ENCODE measurements at places on chromosomes 16 and 17.

GRCh38 chr17:40104594-40105486 is 4.5 kb upstream of the NR1D1 start:
- DNase-seq = no peak

DNA sequence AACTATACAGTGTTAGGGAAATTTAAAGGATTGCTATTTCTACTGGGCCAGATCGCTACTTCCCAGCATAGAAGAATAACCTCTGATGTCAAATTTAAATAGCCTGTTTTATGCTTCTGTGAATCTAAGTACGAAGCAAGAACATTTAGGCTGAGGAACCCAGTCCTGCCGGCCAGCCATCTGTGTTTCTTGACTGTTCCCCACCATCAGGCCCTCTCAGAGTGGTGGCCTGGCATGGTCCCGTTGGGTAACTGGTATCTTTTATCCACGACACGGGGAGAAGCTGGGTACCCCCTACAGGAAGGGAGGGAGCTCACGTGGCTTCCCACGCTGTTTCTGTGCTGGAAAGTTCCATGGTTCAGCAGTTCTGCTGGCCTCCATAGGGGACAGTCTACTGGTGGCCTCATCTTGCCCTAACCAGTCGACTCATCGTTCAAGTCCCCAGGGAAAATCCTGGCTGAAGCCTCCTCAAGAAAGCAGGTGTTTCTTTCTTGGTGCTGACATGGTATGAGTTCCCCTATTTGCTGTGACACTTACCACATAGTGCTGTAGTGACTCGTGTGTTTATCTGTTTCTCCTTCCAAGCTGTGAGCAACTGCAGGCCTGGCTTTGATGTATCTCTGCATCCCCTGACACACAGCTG is 201.7 kb upstream of the NLRP1 start:
- no peak for DNase-seq

- no peak for DNase-seq
Observed at GRCh38 chr17:28227316-28228108, 91.5 kb upstream of the TMEM97 start.

GRCh38 chr17:38333635-38334295 is 10.0 kb downstream of the GPR179 start:
- no peak for DNase-seq

DNA sequence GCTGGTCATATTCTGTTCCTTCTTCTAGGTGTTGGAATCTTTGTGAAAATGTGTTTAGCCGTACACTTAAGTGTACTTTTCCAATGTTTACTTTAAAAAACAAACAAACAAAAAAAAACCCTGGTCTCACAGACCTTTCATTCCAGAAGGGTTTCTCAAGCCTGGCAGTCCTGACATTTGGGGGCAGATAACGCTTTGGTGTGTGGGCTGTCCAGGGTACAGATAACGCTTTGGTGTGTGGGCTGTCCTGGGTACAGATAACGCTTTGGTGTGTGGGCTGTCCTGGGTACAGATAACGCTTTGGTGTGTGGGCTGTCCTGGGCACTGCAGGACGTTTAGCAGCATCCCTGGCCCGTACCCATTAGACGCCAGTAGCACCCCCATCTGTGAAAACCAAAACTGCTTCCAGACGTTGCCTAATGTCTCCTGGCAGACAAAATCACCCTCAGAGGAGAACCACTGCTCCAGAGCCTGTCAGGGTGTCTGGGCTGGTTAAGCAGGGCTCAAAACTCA is 15.2 kb upstream of the FLCN start:
- no peak for DNase-seq

DNA sequence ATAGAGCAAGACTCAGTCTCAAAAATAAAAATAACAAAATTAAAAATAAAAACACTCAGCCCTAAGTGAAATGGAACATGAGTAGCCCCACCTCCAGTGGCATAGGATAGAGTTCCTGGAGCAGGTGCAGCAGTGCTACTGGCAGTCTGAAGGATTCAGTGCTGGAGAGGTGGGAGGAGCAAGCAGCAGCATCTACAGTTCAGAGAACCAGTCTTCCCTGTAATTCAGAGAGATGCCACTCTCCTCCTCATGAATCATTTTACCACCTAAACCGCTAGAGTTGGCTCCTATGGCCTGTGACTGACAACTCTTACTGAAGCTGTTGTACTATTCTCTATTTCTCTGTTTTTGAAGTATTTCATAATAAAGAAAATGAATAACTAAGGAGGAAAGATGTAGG is 56.0 kb upstream of the SMURF2 start:
- no peak for DNase-seq

GRCh38 chr16:22300427-22301071 is 3.3 kb downstream of the POLR3E start:
- peak; percentile 69 for DNase-seq

GRCh38 chr17:72517413-72518158 is 396.8 kb downstream of the SOX9 start:
- DNase-seq = no peak

DNA sequence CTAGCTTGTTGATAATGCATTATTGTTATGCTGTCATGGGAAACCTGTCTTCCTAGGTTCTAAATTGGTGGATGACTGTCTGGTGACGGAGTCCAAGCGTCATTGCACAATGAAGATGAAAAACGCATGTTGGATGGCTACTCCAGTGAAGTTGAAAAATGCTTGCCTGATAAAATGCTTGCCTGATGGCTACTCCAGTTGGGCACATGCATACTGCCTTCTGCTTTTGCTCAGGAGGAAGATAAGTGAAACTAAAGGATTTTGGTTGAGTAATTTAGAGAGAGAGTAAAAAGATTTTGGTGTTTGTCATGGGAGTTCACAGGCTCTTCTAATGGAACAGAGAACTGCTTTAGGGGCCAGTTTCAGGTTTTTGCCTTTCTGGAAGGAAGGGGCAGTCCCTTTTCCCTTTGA is 118.6 kb downstream of the PRKCA start:
- DNase-seq = no peak

GRCh38 chr16:75483222-75483621 is 12.0 kb downstream of the CHST6 start:
- no peak for DNase-seq

GRCh38 chr16:73483076-73483791 is 435.3 kb upstream of the ZFHX3 start:
- no peak for DNase-seq

- DNase-seq = no peak
Observed at GRCh38 chr17:29559640-29560039, 7.2 kb downstream of the ABHD15 start.

- no peak for DNase-seq
Observed at GRCh38 chr17:47774331-47774730, 41.3 kb downstream of the TBX21 start.

DNA sequence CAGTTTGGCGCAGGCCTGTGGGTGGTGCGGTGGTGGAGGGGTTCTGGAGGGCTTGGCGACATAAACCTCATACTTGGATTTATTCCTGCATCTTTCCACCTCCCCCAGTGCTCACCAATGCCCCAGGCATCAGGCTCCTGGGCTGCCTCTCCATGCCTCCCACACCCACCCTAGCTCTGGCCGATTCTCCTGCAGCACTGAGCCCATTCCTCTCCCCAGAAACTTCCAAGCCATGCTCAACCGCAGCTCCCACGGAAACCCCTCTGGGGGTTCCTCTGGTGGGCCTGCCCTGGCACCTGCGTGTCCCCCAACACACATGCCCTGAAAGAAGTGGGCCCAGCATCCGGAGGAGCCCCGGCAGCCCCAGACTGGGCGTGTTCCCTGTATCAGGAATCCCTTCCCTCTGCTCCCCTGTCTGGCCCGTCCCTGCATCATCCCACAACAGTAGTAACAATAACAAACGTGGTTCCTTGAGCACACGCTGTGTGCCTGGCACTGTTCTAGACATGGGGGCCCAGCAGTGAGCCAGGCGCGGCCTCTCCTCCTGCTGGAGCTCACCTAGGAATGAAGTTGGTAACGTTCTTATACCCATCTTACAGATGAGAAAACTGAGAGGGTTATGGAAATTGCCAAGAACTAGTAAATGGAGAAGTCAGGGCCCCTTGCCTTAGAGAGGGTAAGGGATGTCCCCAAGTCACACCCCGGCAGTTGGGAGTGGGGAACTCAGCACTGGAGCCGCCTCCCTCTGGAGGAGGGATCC is 2.3 kb downstream of the PRSS21 start:
- no peak for DNase-seq

- no peak for DNase-seq
Observed at GRCh38 chr17:30524847-30525246, 47.6 kb downstream of the GOSR1 start.

DNA sequence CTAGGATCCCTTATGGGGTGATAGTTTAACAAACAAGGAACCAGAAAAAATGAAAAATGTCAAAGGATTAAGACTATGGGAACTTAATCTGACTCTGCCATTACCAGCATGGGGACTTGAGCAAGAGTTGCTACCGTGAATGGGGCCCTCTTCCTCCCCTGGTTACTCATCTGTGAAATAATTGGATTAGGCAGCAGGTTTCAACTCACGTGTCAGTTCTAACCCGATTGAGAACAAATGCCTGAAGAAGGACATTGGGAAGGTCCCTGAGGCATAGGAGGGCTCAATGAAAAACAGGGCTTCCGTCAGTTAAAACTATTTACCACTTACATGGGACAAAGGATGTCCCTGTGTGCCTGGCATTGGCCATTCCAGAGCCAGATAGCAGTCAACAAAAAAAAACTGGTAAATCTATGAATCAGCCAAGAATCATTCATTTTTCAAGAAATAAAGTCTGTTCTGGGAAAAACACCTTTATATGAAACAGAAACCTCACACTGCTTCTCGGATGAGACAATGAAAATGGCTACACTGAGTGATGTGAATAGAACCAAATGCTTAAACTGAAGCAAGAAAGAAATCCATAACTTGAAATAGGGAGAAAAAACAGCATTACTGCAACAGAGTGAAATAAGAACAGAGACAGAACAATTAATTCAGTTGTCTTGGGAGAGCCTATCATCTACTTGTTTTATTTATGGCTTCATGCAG is 104.3 kb downstream of the ADAMTS18 start:
- no peak for DNase-seq

- DNase-seq = no peak
Observed at GRCh38 chr17:80086081-80086480, 15.3 kb upstream of the GAA start.

- no peak for DNase-seq
Observed at GRCh38 chr17:5439446-5439764, 450 bp upstream of the C1QBP start.

DNA sequence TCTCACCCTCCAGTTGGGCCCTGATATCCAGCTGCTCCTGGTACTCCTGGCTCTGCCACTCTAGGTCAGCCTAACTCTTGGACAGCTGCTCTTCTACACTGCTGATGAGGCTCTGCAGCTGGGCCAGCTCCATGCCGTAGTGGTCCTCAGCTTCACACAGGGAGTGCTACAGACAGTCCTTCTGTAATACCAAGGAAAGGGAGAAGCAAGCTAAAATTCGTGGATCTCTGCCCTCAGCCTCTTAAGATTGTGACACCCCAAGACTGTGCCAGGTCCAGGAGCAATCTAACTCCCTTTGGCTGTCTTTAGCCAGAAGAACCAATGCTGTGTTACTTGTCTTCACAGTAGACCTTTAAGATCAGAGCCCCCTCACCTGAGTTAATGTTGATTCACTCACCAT is 7.7 kb upstream of the KRT38 start:
- no peak for DNase-seq

GRCh38 chr17:2110436-2110835 is 55.5 kb downstream of the HIC1 start:
- DNase-seq = no peak

DNA sequence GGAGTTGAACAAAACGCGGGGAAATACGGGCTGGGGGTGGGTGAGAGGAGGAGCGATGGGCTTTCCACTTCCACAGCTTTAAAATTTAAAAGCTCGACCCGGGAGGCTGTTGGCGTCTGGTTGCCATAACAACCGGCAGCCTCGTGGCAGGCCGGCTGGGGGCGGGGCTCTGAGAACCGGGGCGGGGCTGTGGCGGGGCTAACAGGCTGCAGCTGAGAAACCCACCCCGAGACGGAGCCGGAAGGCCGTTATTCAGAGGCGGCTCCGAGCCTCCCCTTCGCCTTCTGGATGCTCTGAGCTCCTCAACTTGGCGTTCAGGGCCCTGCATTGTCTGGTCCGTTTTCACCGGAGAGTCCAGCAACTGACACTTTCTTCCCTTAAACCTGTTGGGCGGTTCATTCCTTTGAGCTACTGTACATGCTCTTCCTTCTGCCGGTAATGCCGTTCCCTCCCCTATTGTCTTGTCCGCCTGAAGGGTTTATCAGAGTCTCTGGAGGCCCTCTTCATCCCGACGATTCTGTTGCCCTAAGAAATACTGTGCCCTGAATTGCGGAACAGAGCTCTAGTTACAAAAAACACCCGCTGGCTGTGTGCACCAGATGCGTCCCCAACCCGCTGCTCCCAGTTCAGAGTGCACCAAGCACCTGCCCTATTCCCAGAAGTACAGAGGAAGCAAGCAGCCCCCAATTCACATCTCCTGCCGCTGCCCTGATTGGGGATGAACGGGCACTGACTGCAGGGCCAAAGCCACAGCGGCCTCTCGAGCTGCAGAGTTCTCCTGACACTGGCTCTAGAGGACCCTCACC is 596 bp downstream of the DNAAF8 start:
- DNase-seq = peak; percentile 71

DNA sequence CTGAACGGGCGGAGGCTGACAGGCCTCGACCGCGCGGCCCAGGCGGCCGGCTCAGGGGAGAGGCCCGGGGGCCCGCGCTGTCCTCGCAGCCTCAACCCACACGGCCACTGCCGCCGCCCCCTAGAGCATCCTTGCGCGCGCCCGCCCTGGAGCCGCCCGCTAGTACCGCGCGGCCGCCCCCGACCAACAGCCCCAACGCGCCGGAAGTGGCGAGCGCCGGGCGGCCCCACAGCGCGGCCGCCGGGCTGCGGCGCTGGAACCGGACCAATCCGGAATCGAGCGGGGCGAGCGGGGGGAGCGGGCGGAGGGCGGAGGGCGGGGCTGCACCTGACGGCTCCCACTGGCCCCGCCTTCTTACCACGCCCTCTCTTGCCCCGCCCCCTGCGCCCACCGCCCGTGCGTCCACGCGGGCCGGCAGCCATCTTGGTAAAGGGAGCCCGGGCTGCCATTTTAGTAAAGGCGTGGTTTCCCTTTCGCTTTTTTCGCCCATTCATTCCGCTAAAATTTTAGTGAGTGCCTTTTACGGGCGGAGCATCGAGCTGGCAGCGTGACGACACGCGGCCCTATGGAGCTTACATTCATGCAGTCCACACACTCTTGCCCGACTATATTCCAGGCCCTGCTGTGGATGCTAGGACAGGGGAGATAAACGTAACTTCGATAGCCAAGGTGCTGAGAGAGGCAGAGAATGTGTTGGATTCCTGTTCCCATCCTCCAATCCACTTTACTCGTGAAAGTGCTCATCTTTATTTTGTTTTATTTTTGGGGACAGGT is at the start of gene XPO6:
Gene XPO6, minus strand, starts transcription at position 208 of the 774 bp plus-strand sequence. CDS start 597 bp downstream, outside the sequence.
- peak; percentile 89 for DNase-seq

GRCh38 chr16:7227229-7227721 is 105.4 kb upstream of the RBFOX1 start:
- no peak for DNase-seq

DNA sequence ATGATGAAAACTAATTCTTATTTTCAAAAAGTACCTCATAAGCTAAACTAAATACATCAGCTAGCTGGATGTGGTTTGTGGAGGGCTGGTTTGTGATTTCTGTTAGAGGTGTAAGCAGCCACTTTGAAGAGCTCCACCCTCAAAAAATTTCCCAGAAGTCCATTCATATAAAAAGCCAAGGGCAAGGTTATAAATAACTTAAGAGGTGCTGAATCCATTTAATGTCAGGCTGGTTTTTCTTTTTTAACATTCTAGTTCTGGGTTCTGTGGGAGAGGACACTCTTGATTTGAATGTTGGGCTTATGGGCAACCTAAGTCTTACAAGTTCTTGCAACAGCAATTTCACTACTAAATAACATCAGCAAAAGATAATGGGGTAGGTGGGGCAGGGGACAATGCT is 3.4 kb upstream of the WIPI1 start:
- no peak for DNase-seq
